ENCODE measurements at places on chromosomes 11 and 22. TPM values are rescaled to one million over a fixed set of nuclear protein-coding genes. Genes with fewer than 3 reads are reported as not detected.

The FAM89B gene
- 26.7 TPM for total RNA-seq

The OR52E1 gene
- total RNA-seq = not detected

The CASTOR1 gene
- 7.4 TPM for total RNA-seq

The DEPDC7 gene
- 2.4 TPM for total RNA-seq

The GAS2 gene
- total RNA-seq = 2.0 TPM

The SLC22A6 gene
- total RNA-seq = not detected

The LRRC55 gene
- not detected for total RNA-seq

The DCHS1 gene
- total RNA-seq = 2.9 TPM

The DDI1 gene
- not detected for total RNA-seq

The VSIG2 gene
- total RNA-seq = 0.35 TPM

The SULT4A1 gene
- not detected for total RNA-seq

The SYT9 gene
- not detected for total RNA-seq

The C11orf42 gene
- total RNA-seq = not detected

The PLEKHA7 gene
- 11.0 TPM for total RNA-seq

The SLC43A3 gene
- 159 TPM for total RNA-seq

The MIF gene
- total RNA-seq = 350 TPM

Data from activated T-cell treated with anti-CD3 and anti-CD28 coated beads, Interleukin-2, amount 50 U/mL, for 72 hours (primary cell).